Umbilical cord (tissue), 2 donors: ENCODE measurements at places on chromosomes 6 and 20.

GRCh38 chr20:57329608-57330221 lies at the start of gene SPO11:
SPO11 (plus strand) TSS chr20:57329803; CDS start chr20:57329868, 65 bp downstream.
- DNase-seq = no peak

GRCh38 chr20:4665591-4665990 lies 56.1 kb upstream of the PRND start:
- no peak for DNase-seq

DNA sequence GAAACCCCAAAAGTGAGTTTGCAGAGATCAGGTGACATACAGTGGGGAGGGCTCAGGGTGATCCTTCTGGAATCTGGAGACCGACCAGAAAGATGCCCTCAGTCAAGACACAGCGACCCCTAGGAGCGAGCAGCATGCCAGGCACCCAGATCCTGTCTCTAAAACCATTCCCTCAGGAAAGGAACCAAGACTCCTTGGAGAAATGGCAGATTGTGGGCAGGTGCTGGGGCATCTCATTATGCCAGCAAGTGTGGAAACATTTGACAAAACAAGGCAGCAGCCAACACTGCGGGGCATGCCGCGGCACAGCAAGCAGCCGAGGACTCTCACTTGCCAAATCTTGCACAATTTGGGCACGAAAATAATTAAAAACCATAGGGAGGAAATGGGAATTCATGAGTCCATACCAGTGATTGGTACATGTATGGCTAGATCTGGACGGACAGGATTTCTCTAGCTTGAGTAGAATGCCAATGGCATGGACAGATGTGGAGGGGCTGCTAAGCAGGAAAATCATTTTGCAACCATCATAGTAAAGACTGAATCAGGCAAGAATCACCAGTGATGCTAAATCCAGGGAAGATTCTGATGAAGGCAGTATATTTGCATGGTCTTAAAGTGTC lies 76.9 kb downstream of the GINS1 start:
- DNase-seq = no peak

GRCh38 chr6:42118162-42119001 lies 24.0 kb downstream of the C6orf132 start:
- no peak for DNase-seq

DNA sequence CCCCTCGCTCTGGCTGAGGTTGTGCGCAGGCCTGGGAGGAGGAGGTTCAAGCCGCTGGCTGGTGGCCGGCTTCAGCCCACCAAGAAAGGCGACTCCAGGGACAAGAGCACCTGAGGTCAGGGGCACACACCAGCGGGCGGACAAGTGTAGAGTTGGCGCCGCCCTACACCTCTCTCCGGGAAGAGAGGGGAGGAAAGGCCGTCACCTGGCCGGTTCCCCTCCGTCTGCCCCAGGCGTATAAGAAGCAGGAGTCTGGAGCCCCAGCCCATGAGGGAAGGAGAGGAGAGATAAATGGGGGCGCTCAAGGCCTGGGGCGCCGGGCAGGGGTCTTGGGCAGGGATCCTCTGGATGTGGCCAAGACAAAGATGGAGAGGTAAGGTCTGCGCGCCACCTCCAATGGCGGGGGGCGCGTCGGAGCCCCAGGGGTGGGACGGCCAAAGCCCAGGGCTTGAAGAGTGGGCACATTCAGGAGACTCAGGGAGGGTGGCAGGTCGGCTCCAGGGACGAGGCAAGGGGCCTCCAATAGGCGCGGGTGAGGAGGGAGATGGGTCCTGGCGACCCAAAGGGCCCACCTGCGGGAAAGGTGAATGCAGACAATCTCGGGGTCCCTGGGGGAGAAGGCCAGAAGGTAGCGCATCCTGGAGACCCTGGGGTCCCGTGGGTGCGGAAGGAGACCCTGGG lies 826 bp downstream of the RIMS4 start:
- no peak for DNase-seq

GRCh38 chr6:111651185-111652034 lies 45.7 kb upstream of the TRAF3IP2 start:
- no peak for DNase-seq

DNA sequence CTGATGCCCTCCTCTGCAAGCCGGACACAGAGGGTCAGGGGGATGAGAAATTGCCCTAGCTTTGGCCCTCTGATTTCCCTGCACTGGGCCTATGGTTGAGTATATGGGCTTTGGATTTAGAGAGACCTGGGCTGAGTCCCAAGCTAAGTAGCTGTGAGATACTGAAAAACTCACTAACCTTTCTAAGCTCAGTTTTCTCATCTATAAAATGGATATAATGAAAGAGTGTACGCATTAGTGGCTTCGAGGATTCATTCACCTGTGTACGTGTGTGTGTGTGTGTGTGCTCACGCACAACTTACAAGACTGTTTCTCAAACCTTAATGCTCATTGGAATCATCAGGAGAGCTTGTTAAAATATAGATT lies 12.7 kb upstream of the RBPJL start:
- DNase-seq = no peak

GRCh38 chr6:11908436-11909105 lies 103.5 kb upstream of the HIVEP1 start:
- DNase-seq = no peak

DNA sequence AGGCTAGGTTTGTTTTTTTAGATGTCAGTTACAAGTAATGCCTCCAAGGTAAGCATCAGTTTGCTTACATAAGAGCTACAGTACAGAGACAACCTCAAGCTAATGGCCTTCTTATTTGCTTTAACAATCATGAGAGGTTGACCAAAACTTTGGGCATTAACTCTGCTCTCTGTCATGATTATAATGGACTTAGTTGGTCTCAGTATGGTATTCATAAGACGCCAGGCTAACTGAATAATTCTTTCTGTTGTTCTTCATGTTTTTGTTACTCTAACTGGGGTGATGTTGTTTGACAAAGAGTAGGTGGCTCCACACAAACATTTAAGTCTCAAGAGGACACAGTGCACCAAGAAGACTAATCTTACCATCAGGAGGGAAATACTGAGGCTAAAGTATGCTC lies 9.8 kb downstream of the CST9 start:
- DNase-seq = no peak

- DNase-seq = peak; percentile 45
These were observed 668.2 kb upstream of the GJE1 start for GRCh38 chr6:141464490-141464889.

DNA sequence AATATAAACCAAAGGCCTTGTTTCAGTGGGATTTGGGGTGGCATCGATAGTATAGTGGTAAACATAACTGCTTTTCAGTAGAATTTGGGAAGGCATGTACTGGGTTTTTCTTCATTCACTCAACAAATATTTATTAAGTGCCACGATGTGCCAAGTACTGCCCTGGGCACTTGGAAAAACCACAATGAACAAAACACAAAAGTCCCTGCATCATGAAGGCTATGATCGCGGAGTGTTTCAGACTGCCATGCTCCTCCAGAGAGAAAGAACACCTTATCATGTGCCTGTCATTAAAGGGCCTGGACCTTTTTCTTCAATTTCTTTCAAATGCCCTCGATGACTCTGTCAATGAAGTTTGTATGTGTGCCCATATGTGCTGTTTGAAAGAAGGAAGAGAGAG lies 59.2 kb upstream of the CEP85L start:
- DNase-seq = no peak

DNA sequence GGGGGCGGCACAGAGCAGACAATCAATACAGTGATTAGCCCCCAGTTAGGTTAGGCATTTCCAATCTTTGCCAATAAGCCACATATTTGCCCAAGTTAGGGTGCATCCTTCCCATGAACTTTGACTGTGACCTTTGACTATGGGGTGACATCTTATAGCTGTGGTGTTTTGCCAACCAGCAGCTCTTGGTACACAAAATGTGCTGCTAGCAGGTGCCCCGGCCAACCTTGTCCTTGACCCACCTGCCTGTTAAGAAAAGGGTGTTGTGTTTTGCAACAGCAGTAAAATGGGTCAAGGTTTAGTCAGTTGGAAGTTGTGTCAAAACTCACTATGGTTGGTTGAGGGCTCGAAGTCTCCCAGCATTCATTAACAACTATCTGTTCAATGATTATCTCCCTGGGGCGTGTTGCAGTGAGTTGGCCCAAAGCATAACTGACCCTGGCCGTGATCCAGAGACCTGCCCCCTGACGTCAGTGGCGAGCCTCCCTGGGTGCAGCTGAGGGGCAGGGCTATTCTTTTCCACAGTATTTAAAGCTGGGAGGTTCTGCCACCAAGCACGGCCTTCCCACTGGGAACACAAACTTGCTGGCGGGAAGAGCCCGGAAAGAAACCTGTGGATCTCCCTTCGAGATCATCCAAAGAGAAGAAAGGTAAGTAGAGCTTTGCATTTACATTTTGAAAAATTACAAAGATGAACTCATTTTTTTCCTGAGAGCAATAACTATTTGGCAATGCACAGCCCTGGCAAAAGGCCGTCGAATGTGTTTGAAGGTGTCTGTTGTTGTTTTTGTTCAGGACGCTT lies at the start of gene PCK1:
Gene PCK1 (plus strand): TSS at position 557 of the 802 bp plus-strand sequence. CDS start 302 bp downstream, outside the sequence.
- no peak for DNase-seq

- DNase-seq = peak; percentile 46
These were observed 24.1 kb downstream of the ATXN1 start for GRCh38 chr6:16736856-16737775.

- DNase-seq = no peak
These were observed 630.8 kb upstream of the IMPG1 start for GRCh38 chr6:76703285-76703684.

DNA sequence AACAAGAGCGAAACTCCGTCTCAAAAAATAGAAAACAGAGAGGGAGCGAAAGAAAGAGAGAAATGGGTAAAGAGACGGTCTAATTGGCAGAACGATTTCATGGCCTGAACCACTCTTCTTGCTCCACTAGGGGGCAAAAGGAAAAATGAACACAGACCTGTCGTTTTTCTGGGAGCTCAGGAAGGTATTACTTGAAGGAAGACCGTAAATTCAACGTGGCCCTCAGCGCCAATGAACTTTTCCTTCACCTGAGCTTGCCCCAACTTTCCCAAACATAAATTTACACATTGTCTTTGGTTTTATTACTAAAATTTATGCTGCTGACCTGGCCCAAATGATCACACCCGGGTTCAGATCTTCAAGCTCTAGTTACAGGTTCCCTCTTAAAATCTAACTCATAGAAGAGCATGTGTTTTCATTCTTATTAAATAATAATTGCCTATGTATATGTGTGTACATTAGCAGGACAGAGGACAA lies 67.3 kb downstream of the ATP9A start:
- DNase-seq = peak; percentile 36

DNA sequence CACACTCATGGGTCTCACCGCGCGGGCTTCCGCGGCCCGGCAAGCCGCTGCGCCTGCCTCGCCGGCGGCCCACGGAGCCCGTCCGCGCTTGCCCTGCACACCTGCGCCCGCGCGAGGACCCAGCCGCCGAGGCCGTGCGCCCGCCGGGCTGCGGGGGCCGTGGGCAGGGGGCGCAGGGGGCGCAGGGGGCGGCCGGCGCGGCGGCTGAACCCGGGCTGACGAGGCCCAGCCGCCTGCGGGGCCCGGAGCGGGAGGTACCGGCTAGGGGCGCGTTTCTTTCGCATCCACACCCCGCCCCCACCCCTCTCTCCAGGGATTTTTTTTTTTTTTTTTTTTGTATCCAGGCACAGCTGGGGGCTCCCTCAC lies 43.8 kb upstream of the OSTM1 start:
- no peak for DNase-seq

- DNase-seq = peak; percentile 27
These were observed 108.3 kb downstream of the TNFAIP3 start for GRCh38 chr6:137975188-137975940.
